NCI-H2081 (cell line): ENCODE measurements at places on chromosomes 7 and 10.

DNA sequence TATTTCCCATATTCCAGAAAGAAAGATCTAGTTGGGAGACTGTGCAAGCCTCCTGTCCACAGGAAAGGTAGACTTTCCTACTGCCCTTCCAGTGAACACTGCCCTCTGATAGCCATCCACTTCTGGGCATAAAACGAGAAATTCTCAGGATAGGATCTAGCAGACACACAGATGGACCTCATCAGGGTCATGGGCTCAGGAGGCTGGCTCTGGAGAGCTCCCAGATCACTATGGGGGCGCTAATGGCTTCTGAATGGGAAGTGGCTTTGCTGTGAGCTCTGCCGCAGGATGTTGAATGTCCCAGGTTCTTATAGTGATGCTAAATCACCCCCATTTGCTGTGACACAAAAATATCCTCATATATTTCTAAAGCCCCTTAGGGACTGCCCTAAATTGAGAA lies 77.1 kb downstream of the SVIL start:
- DNase-seq: no peak

GRCh38 chr10:100776671-100777070 lies 31.3 kb downstream of the PAX2 start:
- DNase-seq: no peak

DNA sequence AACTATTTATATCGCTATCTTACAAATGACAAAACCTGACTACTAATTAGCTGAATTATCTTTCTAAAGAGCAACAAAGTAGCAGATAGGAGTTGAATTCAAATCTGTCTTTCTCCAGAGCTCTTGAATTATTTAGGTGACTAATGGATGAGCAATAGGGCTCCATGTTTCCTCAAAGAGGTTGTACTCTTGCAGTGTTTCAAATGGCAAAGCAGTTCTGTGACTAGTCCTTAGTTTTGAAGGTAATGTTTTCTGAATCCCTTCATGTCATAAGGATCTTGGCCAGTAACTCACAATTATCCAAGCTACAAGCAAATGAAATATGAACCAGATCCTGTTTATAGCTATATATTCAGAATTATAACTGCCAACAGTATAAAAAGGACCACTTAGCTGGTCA lies 999.7 kb downstream of the NRG3 start:
- DNase-seq: no peak

DNA sequence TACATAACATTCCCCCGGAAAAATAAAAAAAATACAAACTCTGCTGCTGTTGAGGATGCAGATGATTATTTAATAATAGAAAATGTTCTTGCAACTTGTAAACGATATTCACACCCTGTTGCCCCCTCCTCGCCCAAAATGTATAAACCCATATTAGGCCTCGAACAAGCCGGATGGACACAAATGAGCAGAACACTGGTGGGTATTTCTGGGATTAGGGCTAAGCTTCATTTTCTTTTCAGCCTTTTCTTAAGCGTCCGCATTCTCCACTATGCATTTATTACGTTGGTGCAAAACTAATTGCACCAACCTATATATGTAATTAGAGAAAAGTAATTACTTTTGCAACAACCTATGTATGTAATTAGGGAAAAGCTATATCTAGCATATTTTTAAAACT lies 349 bp upstream of the GNG11 start:
- no peak for DNase-seq

GRCh38 chr10:128499956-128500355 lies 373.7 kb upstream of the MKI67 start:
- DNase-seq: no peak
